Iris pigment epithelial cell (primary cell): ENCODE measurements at places on chromosomes 2 and 18.

- DNase-seq: no peak
Measured at GRCh38 chr2:10236571-10237391, 65.9 kb upstream of the HPCAL1 start.

DNA sequence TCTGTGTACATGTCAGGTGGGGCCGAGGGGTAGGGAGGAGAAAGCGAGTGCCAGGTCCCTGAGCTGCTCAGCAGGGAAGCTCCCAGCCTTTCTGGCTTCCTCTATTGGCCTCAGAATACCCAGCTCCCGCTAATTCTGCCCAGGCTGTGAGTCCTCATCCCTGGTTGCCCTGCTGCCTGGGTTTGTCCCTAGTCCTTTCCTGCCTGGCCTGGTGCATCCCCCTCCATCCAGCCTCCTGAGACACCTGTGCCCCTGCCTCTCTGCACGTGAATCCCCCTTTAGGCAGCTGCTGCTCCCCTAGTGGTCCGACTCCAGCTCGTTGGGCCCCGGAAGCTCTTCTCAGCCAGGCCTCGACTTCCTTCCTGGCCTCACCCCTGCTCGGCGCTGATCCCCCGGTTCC, 54.6 kb downstream of the INHBB start:
- DNase-seq: no peak

GRCh38 chr2:95044601-95045000, 19.1 kb downstream of the MAL start:
- DNase-seq: no peak

GRCh38 chr2:230162981-230163380, 56.8 kb downstream of the SP110 start:
- no peak for DNase-seq

GRCh38 chr2:208265371-208265800, 669 bp upstream of the PIKFYVE start:
- DNase-seq: peak; percentile 68

DNA sequence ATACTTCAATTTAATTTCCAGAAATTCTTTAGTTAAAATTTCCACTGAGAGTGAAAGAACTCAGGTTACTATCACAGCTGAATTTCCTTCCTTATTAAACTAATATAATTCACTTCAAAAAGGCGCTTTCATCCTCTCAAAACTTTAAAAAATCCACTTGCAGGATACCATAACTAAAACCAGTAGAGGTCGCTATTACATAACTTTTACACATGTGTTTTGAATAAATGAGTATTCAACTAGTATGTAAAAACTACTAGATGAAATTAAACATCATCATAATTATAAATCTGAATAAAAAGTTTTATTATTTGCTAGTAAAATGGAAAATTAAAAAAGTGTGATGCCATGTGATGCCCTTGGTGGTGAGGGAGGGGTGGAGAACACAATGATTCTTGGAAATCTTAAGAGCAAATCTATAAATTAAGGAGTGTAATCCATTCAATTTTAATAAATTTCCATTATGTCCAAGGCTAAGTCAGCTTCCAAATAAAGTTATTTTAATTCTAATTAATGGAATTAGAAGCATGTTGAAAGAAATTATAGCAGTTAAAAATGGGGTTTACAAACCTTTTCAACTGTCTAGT, 61.4 kb downstream of the SOS1 start:
- peak; percentile 54 for DNase-seq

DNA sequence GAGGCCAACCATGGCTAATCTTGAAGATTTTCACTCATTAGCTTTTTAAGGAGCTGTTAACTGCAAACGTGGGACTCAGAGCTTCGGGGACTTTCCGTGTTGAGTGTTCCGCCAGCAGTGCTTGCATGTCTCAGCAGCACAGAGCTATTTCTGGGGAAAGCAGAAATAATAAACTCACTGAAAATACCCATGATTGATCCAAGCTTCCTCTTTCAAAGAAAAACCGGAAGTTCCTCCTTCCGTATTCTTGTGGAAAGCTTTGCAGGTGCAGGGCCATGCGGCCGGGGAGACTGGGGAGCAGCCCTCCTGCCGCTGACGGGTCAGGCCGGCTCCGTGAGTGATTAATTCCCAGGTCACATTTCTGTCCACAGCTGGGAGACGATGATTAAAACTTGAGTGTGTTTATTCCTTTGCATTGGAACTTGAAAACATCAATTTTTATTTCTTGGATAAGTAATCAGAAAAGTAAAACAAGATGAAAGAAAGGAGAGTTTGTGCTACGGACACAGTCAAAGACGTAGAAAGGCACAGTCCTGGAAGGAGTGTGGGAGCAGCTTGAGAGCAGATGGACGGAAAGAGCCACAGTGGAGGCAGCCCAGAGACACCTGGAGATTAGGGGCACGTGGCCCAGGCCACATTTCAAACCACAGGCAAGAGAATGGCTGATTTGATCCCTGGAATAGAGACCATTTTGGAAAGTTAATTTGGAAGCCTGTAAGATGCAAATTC, 54.2 kb upstream of the CTDP1 start:
- DNase-seq: peak; percentile 52

GRCh38 chr2:15154297-15154696, 406.8 kb downstream of the NBAS start:
- peak; percentile 68 for DNase-seq

- DNase-seq: peak; percentile 62
Measured at GRCh38 chr2:86078774-86079545, 26.7 kb downstream of the POLR1A start.

DNA sequence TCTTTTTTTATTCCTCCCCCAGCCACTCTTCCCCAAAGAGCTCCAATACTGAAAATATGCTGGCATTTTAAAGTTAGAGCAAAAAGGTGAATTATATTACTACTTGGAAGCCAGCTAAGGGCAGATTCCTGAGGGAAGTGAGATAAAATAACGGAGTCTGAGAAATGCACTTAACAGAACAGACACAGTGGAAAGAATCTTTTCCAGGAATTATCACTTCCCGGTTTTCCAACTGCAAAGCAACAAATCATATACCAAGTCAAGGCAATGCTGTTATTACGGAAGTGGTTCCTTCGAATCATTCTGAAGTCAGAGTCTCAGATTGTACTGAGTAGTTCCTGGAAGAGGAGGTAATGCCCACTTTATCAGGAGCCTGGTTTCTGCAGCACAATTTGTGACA, 435.0 kb upstream of the SPRED2 start:
- DNase-seq: no peak

GRCh38 chr2:231714639-231715498, 6.5 kb downstream of the PTMA start:
- no peak for DNase-seq

DNA sequence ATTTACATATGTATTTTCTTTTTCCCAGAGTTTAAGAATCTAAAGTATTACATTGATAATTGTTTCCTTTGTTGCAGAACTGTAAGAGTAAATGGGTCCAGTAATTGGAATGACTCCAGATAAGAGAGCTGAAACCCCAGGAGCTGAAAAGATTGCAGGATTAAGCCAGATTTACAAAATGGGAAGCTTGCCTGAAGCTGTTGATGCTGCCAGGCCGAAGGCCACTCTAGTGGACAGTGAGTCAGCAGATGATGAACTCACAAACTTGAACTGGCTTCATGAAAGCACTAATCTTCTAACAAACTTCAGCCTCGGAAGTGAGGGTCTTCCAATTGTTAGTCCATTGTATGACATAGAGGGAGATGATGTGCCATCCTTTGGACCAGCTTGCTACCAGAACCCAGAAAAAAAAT, 183.8 kb upstream of the STON1 start:
- peak; percentile 97 for DNase-seq

DNA sequence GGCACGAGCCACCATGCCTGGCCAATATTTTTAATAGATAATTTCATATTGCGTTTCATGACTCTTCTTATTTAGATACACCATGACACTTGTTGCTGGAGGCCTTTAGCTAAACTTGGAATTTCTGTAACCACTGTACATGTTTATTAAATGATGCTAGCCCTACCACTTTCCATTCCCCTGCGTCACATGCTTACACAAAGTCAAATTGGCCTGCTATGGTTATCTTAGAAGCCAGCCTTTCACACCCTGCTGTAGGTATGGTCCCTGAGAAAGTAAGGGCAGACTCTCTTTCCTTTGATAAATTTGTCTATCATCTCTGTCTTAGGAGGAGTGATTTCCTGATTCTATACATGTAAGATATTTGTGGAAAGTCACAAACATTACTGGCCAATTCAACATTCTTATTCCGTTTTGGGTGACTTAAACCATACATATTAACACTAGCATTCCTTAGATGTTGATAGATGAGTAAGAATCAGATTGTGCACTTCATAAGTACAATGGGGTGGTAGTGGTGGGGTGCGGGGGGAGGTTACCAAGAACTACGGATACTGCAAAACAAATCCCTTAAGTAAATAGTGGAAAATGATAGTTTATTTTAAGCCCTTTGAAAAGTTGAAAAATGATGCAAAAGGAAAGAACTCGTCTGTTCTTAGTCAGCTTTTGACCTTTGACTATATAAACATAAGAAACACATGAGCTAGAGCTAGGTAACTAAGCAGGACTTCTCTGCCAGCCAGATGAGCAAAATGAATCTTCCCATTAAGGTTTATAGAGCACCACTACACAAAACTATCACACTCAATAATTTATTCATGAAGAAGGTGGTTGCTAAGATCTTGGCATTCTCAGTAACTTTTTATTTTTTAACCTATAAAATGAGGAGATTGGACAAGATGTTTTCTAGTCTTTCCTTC, 7.9 kb upstream of the NDUFV2 start:
- peak; percentile 97 for DNase-seq

GRCh38 chr2:123493687-123494086, 531.4 kb upstream of the CNTNAP5 start:
- DNase-seq: no peak
